ENCODE measurements at places on chromosomes 7 and 10.

DNA sequence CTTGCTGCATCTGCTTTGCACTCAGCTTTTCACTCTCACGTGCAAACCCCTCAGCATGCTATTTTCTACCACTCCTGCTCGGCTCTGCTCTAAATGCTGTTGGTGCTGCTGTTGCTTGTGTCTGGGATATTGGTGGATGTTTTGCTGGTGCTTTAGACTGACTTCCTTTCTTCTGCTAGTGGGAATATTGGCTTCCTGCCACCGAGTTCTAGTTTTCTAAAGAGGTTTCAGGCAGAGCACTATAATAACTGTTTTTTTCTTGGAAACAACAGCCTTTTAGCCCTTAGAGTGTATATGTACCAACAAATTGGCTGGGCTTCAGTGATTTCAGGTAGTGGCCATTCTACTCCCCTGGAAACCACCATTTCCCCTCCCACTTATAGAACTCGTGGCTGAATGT lies 27.8 kb downstream of the TMEM236 start:
- no peak overlapping the region for H3K4me3 ChIP-seq
- H3K27me3 ChIP-seq: no peaks in the 10 kb centered on the region
- H3K4me1 ChIP-seq: peaks cover 21% of the 10 kb centered on the region
- DNase-seq: no peak
- no peaks in the 10 kb centered on the region for H3K36me3 ChIP-seq
- no peak overlapping the region for H3K27ac ChIP-seq

DNA sequence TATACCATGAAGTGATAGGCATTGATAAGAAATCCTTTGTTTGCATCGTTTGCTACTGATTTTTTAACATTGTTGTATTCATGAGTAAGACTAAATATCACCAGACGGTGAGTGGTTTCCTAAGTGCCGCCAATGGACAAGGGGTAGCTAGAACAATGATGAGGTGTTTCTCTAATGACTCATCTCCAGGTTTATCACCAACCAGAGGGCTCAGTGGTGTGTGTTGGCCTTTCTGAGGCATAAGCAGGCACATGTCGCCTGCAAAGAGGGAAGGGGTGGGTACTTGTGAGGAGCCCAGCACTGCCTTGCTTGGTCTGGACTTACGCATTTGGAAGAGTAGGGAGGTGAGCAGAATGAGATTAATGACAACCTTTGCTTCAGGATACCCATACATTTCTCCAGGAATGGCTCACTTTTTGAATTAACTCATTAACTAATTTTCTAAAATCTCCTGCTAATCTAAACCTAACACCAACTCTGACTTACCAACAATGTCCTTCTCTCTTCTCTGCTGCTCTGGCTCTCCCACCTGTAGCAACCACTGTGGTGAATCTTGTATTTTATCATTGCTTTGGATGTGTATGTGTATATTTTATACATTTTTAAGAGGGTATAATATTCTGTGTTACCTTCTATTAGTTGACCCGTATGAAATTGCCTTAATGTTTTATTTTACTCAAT lies 722.6 kb downstream of the GRID1 start:
- no peak overlapping the region for H3K4me3 ChIP-seq
- H3K4me1 ChIP-seq: no peaks in the 10 kb centered on the region
- DNase-seq: no peak
- no peak overlapping the region for H3K27ac ChIP-seq

DNA sequence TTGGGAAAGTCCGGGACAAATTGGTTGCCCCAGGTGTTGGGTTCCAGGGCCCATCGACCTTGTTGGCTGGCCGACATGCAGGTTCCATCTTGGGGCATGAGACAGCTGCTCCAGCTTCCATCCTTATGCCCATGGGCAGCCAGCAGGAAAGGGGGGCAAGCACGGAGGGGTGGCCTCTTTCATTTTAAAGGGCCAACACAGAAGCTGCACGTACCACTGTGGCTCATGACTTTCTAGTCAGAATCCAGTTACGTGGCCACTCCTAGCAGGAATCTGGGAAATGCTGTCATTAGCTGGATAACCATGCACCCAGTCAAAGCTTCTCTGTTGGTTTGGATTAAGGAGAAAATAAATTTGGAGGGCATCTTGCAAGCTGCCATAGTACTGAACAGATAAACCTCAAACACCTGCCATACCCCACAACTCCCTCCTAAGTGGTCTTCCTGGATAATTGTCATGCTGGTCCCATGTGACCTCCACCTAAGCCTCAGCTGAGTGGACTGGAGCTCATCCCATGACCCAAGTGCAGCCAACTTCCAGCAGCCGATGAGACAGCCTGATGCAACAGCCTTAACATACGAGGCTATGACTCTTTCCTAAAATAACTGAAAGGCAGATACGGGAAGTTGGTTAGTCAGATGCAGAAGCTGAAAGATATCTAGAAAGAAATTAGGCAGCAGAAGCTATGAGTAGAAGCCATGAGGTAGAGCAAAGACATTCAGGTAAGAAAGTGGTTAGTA lies 21.4 kb upstream of the GSDME start:
- no peaks in the 10 kb centered on the region for H3K4me1 ChIP-seq
- H3K27me3 ChIP-seq: no peaks in the 10 kb centered on the region
- H3K27ac ChIP-seq: peak overlapping the region; percentile 64
- H3K36me3 ChIP-seq: no peaks in the 10 kb centered on the region

- no peaks in the 10 kb centered on the region for H3K4me1 ChIP-seq
- H3K27me3 ChIP-seq: no peaks in the 10 kb centered on the region
- no peaks in the 10 kb centered on the region for H3K36me3 ChIP-seq
- no peak overlapping the region for H3K4me3 ChIP-seq
- DNase-seq: no peak
Measured at GRCh38 chr7:138014686-138015085, 12.8 kb upstream of the CREB3L2 start.

DNA sequence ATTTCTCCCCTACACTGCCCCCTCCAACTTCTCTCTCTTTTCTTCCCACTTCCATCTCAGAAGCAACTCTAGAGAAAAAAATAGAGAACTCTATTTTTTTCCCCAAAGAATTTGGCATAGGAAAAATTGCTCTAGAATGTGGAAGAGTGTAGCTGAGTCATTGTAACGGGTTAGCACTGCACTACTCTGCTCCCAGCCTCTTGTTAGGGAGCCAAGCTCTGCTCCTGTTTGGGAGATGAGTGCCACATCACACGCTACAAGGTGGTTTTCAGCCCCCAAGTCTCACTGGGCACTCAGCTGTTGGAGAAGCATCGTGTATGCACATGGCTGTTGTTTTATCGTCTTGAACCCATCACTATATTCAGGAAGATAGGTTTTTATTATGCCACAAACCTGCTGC lies 136.4 kb downstream of the BMPER start:
- H3K4me3 ChIP-seq: no peak overlapping the region
- no peak overlapping the region for H3K27ac ChIP-seq
- no peaks in the 10 kb centered on the region for H3K4me1 ChIP-seq
- no peaks in the 10 kb centered on the region for H3K36me3 ChIP-seq
- no peak for DNase-seq

DNA sequence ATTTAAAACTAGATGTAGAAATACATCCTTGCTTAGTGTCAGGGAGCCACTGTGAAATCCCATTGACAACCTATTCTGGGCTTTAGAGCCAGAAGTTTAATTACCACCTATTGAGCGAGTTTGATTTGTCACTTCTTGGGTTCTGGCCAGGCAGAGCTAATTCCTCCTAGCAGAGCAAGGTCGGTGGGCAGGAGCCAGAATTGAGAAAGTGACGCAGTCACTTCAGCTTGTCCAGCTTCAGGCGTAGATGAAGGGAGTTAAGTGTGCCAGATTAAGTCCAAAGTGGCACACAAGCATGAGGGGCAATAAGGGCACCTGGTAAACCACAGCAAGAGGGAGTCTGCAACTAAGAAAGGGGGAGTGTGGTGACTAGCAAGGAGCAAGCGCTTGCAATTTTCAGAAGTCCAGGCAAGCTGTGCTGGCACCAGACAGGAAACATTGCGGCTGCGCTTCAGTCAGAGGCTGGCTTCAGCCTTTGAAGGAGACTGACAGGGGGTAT lies 119.4 kb downstream of the ST7 start:
- peak; percentile 36 for DNase-seq
- peak overlapping the region; percentile 72 for H3K27ac ChIP-seq
- peak overlapping the region; percentile 21 for H3K4me3 ChIP-seq

DNA sequence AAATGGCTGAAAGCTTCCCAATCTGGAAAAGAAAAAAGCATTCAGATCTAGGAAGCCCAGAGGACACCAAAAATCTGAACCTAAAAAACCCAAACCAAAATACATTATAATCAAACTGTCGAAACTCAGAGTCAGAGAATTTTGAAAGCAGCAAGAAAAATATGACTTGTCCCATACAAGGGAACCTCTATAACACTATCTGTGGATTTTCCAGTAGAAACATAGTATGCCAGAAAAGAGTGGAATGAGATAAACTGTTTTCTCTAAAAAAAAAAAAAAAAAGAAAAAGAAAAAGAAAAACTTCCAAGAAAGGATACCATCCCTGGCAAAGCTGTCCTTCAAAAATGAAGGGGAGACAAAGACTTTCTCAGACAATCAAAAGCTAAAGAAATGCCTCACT lies 179.0 kb downstream of the POM121L12 start:
- no peak overlapping the region for H3K4me3 ChIP-seq
- peaks cover 3% of the 10 kb centered on the region for H3K27me3 ChIP-seq
- no peak for DNase-seq
- no peaks in the 10 kb centered on the region for H3K4me1 ChIP-seq

- no peaks in the 10 kb centered on the region for H3K27me3 ChIP-seq
- DNase-seq: no peak
- H3K4me3 ChIP-seq: no peak overlapping the region
- H3K36me3 ChIP-seq: no peaks in the 10 kb centered on the region
- no peak overlapping the region for H3K27ac ChIP-seq
- no peaks in the 10 kb centered on the region for H3K4me1 ChIP-seq
Measured at GRCh38 chr7:13181216-13181615, 493.8 kb downstream of the ARL4A start.

DNA sequence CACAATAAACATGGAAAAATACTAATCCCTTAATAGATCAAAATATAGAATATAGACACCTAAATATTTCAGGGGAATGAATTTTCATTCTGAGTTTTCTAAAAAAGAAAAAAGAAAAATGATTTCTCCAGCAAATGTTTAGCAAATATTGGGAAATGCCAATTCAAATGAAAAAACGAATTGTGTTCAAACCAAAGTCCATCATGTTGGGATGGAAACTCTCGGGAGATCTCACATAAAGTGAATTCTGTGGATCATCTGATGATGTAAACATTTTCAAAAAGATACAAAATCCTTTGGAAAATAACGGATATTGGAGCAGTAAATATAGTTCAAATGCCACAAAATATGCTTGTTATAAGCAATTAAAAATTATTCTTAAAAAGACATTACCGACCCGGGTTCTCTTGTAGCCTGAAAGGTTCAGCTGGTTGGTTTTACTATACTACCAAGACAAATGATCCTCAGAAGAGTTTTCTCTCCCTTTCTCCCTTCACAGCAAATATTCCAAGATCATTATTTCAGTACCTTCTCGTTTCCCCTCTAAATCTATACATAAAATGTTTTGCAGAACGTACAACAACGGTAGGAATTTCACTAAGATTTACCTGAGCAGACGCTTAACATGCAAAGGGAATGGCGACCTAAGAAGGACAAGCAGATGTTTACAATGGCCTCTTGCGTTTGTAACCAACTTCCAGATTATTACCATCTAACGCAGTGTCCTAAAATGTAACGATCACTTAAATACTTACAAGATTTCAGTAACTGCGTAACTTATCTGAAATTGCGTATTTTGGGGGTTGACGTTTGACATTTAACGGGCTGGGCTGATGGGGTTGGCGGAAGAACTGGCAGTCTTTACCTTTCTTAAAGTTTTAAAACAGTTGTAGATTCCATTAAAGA lies 2.5 kb downstream of the HOXA13 start:
- no peaks in the 10 kb centered on the region for H3K36me3 ChIP-seq
- H3K27ac ChIP-seq: no peak overlapping the region
- peaks cover 97% of the 10 kb centered on the region for H3K27me3 ChIP-seq
- H3K4me3 ChIP-seq: no peak overlapping the region

GRCh38 chr10:103716206-103717160 lies 138.9 kb downstream of the SH3PXD2A start:
- no peaks in the 10 kb centered on the region for H3K27me3 ChIP-seq
- H3K4me3 ChIP-seq: no peak overlapping the region
- H3K27ac ChIP-seq: no peak overlapping the region
- DNase-seq: no peak
- no peaks in the 10 kb centered on the region for H3K36me3 ChIP-seq

DNA sequence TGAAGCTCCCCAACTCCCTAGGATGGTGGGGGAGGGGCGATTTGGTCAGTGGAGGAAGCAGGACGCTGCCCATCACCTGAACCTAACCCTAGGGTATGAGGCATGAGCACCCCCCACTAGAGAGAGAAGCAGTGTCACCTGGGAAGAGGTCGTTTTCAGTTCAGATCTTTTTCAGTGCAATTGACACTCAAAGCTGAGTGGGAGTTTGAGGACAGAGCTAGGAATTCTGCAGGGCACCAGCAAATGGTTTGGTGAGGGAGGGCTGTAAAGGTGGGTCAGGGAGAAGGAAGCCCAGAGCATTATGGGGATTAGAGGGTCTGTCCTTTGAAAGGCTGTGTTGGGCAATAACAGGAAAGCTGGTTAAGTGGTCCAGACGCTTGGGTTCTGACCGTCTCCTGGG lies 10.9 kb downstream of the BPGM start:
- no peak overlapping the region for H3K4me3 ChIP-seq
- no peak overlapping the region for H3K27ac ChIP-seq
- no peaks in the 10 kb centered on the region for H3K4me1 ChIP-seq
- peaks cover 14% of the 10 kb centered on the region for H3K36me3 ChIP-seq
- no peaks in the 10 kb centered on the region for H3K27me3 ChIP-seq
- DNase-seq: no peak

DNA sequence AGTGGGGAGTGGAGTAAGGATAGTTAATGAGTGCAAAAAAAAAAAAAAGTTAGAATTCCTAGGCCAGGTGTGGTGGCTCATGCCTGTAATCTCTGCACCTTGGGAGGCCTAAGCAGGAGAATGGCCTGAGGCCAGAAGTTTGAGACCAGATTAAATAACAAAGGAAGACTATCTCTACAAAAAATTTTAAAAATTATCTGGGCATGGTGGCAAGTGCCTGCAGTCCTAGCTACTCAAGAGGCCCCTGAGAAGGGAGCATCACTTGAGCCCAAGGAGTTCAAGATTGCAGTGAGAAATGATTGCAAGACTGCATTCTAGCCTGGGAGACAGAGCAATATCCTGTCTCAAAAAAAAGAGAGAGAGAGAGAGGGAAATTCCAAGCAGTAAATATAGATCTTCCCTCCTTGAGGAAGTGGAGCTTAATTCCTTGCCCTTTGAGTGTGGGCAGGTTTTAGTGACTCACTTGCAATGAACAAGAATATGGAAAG lies 19.5 kb upstream of the CSTF2T start:
- no peak overlapping the region for H3K4me3 ChIP-seq
- H3K27ac ChIP-seq: no peak overlapping the region
- H3K4me1 ChIP-seq: peaks cover 3% of the 10 kb centered on the region
- no peak for DNase-seq
- H3K36me3 ChIP-seq: no peaks in the 10 kb centered on the region

GRCh38 chr10:72171175-72171630 lies 44.6 kb upstream of the ANAPC16 start:
- H3K4me3 ChIP-seq: no peak overlapping the region
- no peaks in the 10 kb centered on the region for H3K36me3 ChIP-seq
- peaks cover 21% of the 10 kb centered on the region for H3K4me1 ChIP-seq
- DNase-seq: no peak

- no peak overlapping the region for H3K27ac ChIP-seq
- no peak for DNase-seq
- H3K27me3 ChIP-seq: no peaks in the 10 kb centered on the region
- H3K4me1 ChIP-seq: peaks cover 2% of the 10 kb centered on the region
- no peak overlapping the region for H3K4me3 ChIP-seq
Measured at GRCh38 chr10:113331961-113332360, 220.9 kb upstream of the HABP2 start.

Measured in heart right ventricle (tissue), 16 donors.